Pons (tissue), 1 donor: ENCODE measurements at places on chromosomes 16 and 17.

DNA sequence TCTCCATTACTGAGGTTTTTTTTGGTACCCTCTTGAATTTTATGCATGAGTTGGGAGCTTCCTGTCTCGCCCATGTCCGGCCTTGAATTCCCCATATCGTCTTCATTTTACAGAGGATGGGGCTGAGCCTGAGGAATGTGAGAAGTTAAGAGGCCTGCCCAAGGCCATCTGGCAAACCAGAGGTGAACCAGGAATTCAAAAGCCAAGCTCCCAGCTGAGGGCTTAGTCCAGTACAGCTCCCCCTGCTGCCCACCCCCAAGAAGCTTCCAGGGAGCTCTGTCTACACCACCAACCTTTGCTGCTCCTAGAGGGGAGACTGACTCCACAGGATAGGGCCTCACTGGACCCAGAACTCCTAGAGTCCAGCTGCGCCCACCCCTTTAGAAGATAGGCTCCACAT is 20.7 kb upstream of the C16orf78 start:
- DNase-seq = no peak

GRCh38 chr17:19255279-19255678 is 18.1 kb downstream of the EPN2 start:
- DNase-seq = no peak

GRCh38 chr17:4810696-4811290 is 3.8 kb downstream of the PLD2 start:
- no peak for DNase-seq

DNA sequence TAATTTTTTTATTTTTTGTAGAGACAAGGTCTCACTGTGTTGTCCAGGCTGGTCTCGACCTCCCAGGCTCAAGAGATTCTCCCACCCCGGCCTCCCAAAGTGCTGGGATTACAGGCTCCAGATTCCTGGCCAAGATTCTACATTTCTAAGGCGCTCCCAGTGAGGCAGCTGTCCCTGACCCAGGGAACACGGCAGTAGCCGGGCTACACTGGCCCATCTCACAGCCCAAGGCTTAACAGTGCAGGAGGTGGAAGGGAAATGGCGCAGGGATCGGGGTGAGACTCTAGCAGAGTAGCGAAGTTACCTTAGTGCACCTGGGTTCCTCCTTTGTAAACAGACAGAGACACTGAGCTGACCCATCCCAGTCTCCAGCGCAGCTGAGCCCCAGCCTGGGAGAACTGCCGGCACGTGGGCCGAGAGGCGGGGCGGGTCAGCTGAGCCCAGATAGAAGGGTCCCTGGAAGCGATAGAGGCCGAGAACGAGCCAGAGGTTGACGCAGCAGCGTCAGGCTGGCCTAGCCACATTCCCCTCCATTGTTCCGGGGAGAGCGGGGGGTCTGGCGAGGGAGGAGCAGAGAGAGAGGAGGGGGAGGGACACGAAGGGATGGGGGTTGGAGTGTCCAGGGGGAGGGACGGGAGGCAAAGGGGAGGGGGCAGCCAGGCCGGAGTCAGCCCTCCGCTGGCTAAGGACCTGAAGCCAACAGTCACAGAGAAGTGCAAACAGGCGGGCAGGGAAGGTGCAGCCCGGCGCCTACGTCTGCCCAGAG is 2.5 kb downstream of the CARHSP1 start:
- DNase-seq = peak; percentile 37

DNA sequence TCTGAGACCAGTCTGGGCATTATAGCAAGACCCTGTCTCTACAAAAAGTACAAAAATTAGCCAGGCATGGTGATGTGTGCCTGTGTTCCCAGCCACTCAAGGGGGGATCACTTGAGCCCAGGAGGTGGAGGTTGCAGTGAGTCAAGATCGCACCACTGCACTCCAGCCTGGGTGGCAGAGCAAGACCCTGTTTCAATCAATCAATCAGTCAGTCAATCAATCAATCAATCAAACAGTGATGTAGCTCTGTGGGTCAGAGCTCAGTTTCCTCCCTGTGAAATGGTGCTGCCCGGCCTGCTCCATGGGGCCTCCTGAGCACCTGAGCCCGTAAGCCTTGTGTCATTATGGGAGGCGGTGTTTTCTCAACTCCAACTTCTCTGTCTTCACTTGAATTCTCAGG is 167.1 kb upstream of the CIBAR2 start:
- no peak for DNase-seq

- no peak for DNase-seq
Observed at GRCh38 chr17:69018687-69019086, 42.0 kb downstream of the ABCA9 start.

DNA sequence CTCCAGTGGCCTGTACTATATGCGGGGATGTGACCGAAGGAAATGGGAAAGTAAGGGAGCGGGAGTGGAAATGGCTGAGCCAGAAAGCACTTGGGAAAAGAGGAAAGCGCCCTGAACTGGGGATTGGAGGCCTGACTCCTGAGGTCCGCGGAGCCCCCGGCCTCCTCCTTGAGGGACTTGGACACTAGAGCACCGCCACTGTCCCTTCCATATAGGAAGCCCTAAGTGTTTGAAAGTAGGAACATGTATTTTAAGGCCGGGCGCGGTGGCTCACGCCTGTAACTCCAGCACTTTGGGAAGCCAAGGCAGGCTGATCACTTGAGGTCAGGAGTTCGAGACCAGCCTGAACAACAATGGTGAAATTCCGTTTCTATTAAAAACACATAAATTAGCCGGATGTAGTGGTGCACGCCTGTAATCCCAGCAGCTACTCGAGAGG is 530 bp upstream of the ZDHHC7 start:
- DNase-seq = no peak

DNA sequence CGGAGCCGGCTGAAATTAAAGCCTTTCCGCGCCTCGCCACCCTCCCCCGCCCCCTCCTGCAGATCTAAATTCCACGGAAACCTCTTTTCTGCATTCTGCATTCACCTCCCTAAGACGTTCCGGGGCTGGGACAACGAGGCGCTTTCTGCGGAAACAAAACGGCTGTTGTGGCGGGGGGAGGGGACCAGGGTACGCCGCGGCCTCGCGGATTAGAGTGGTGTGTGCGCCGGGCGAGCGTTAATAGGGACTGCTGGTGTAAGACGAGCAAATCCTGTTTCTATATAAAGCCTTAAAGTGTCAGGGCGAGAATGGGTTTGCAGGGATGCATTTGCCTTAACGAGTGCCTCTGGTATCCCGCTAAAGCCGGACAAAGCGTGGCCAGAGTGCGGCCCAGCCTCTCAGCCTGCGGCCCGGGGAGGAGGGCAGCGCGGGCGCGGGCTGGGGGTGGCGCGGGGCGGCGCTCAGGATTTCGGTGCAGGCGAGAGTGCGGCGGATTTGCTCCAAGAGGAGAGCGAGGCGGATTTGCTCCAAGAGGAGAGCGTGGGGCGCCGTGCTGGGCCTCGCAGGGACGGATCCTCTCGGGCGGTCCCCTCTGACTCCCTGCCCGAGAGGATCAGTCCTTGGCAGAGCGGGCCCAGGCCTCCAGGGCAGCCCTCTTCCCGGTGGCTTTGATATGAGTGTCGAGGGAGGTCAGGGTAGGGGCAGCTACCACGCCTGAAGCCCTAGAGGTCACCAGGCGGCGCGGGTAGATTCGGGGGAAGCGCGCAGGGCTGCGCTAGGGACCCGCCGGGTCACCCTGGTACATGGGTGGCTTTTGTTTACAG is 5.1 kb downstream of the BAHCC1 start:
- DNase-seq = no peak

GRCh38 chr16:27543801-27544200 is 5.9 kb downstream of the GTF3C1 start:
- DNase-seq = no peak

GRCh38 chr16:13171313-13171712 is 269.9 kb downstream of the SHISA9 start:
- DNase-seq = no peak

DNA sequence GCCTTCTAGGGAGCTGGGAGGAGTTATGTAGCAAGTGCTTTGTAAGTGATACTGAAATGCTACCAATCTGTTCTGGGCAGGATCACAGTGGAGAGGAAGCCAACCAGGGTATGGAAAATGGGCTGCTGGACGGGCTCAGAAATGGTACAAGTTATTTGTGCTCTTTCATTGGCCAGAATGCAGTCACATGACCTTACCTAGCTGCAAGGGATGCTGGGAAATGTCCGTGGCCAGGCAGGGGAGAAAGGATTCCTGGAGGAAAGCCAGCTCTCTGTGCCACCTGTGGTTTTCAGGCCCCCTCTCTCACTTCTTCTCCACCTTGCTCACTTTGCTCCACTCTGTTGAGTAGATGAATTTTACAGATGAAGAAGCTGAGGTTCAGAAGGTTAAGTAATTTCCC is 4.8 kb downstream of the EEF2K start:
- no peak for DNase-seq

DNA sequence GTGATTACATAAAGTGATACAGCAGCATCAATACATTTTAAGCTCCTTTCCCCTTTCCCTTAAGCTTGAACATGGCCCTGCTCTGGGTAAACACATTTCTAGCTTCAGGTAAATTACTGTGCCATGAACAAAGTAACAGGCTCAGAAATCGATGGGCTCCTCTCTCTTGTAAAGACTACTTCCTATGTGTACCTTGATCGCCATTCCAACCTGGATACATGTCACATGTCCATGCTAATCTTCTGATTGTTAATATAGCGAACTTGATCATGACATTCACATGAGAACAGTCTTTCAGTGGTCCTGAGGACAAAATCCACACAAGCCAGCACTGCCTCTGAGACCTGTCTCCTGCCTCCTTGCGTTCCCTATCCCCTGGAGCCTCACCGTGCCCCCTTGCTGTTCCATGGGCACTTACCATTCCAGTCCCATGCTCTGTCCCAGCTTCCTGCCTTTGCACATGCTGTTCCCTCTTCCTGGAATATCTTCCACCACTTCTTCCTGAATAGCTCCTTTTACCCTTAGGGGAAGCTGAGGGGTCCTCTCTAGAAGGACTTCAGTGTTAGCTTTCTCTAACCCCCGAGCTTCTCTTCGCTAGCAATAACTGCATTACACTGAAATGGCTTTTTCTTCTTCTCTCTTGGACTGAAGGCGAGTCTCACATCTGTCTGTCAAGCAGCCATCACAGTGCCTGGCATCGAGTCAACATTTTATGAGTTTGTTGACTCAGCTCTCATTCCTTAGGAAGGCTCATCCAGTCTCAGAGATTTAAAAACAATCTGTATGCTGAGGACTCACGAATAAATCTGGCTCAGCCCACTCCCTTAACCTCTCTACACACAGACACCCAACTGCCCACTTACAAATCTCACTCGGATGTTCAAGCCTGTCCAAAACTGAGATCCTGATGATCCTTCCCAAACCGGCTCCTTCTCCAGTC is 93.3 kb downstream of the ASIC2 start:
- no peak for DNase-seq

GRCh38 chr17:82444941-82445521 is 5.5 kb downstream of the CYBC1 start:
- DNase-seq = no peak

- DNase-seq = no peak
Observed at GRCh38 chr17:68822719-68823289, 132.4 kb downstream of the ABCA8 start.

DNA sequence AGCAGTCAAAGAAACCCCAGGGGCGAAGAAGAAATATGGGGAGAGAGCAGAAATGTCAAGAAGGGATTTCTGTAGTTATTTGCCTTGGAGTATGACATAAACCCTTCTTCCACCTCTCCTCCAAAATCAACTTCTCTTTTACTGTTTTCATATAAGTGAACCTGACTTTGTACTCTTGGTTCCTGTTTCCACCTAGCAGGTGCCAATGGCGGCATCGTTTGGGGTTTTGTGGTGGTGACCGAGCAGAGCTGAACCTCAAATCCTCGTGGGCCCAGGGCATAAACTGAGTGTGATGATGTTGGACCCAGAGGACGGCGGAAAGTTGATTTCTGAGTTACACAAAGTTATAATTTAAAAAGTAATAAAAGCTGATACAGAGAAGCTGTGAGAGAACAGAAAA is 39.6 kb upstream of the PSMD7 start:
- no peak for DNase-seq

DNA sequence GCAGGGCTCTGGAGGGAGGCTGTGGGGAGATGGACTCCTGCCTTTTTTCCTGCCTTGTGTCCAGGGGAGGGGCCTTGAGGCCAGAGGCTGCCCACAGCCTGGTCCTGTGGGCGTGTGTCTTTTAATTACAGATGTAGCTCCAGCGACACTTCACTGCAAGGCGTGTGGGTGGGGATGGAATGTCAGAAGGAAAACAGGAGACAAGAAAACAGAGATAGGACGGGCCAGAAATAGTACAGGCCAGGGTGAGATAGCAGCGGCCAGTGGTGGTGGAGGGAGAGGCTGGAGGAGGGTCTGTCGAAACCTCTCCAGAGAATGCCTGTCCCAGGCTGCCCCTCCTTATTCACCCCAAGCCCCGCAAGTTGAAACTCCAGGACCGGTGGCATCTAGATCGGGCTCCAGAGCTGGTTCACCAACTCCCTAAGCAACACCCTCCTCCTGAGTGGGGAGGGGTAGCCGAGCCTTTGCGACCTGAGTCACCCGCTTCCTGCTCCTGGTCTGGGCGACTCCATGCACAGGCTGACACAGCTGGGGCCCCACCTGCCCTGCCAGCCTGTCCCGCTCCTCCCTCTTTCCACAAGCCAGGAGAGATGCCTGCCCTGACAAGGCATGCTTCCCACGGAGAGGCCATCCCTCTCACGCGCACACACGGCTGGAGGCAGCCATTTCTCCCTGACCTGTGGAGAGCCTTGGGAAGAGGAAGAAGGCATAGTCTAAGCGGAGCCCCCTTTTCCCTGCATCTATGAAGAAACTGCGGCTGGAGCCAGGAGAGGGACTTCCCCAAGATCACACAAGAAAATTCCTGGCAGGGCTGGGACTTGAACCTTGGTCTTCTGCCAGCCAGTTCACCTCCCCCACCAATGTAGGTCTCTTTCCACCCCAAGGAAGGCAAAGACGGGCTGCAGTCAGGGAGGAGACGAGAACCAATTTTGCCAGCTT is 6.6 kb upstream of the JUP start:
- no peak for DNase-seq

DNA sequence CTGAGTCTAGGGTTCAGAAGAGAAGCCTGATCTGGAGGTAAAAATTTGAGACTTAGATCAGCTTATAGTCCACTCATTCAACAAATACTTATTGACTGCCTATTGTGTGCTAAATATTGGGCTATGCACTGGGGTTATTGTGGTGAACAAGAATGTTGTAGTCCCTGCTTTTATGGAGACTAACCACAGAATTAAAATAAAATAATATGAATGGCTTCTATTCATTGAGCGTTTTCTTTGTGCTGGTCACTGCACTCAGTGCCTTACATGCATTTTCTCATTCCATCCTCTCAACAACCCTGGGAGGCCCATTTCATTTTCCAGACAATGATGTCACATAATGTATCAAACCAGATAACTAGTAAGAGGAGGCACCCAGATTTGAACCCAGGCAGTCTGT is 4.8 kb downstream of the NEK8 start:
- no peak for DNase-seq

GRCh38 chr16:48133455-48134211 is 22.2 kb downstream of the ABCC12 start:
- no peak for DNase-seq

GRCh38 chr17:78369791-78370381 is 8.6 kb upstream of the PGS1 start:
- no peak for DNase-seq
